GM18507 (cell line): ENCODE measurements at places on chromosomes 7 and 10.

DNA sequence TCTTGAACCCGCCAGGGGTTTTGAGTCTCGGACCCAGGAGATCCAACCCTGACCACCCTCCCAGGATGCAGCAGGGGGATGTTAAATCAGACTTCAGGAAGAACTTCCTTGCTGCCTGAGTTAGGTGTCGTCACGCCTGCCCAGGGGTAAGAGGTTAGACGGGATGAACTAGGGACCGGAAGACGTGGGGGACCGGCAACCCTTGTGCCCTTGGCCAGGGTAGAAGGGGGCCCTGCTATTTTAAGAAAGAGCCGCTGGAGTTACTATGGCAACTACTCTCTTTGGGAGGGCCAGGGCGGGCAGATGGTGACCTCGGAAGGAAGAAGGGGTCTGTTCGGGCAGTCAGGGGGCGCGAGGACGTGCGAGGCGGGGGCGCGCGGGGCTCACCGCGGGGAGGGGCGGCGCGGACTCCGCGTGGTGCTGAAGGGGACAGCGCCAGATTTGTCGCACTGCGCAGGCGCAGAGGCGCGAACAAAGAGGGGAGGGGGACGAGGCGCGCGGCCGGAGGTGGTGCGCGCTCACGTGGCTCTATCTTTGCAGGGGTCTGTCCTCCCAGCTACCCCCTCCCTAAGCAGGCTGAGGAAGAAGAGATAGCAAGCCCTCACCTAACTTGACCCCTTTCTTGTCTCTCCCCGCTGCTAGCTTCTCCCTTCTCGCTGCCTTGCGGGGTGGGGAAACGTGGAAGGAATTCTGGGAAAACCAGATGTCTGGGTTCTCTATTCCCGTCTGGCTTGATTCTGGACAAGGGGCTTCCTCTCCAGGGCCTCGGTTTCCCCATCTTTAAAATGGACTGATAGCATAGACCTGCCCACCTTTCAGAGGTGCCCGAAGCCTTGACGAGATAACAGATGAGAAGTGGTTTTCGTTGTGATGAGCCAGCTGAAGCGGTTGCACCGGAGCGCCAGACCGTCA, 940 bp upstream of the PSD start:
- DNase-seq = no peak

GRCh38 chr10:10397906-10398305, 619.8 kb upstream of the CELF2 start:
- no peak for DNase-seq

DNA sequence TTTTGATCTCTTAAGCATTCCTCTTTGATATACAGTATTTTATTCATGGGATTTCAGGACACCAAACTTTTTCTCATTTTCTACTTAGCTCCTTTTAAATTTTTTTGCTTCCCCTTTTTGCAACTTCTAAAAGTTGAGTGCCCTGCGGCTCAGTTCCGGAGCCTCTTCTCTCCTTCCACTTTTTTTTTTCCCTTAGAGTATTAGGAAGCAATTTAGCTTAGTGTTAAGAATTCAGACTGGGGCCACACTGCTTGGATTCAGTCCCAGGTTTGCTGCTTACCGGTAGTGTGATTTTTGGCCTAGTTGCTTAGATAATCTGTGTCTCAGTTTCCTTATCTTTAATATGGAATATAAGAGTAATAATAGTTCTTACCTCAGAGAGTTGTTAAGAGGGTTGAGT, 3.4 kb downstream of the STAM start:
- no peak for DNase-seq

DNA sequence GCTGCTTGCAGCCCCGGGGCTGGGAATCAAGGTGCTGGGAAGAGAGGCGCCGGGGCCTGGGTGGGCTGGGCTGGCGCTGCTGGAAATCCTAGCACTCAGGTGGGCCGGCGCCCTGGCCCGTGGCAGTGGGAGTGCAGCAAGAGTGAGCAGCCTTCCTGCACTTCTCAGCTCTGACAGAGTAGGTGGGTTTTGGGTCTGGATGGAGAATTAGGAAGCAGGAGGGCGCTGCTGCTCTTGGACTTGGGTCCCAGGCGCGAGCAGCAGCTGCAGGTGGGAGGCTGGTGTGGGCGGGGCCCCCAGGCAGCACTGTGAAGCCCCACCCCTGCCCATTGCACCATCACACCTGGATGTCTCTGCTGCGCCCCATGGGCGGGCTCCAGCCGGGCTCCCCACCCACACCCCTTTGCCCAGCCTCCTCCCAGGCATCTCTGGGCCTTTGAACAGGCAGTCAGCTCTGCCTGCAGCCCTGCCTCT, 6.0 kb downstream of the BRI3 start:
- DNase-seq = no peak

- no peak for DNase-seq
Measured at GRCh38 chr10:12390733-12391132, 41.4 kb downstream of the CAMK1D start.

- DNase-seq = no peak
Measured at GRCh38 chr10:100749309-100750217, 4.2 kb downstream of the PAX2 start.

- DNase-seq = no peak
Measured at GRCh38 chr10:83691791-83692596, 447.3 kb upstream of the GHITM start.
